Sigmoid colon (tissue), 7 donors: ENCODE measurements at places on chromosomes 6 and 20. TPM values are rescaled to one million over a fixed set of nuclear protein-coding genes. Genes with fewer than 3 reads are reported as not detected.

DNA sequence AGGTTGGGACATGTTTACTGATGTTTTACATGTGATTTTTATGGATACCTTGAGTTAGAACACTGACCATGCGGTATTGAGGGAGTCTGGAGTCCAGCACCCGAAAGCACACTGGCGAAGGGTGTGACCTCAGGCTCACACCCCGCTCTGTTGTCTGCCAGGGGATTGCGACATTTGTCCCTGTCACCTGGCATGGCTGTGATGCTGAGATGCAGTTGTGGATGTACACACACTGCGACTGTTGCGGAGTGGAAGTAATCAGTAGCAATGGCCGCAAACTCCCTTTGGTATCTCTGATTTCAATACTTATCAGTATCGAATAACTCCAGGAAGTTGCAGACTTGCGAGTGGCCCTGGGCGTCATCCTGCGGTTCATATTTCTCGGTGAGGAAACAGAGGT lies 43.2 kb downstream of the CDH4 start:
- DNase-seq, result no peak
- no peaks in the 10 kb centered on the region for H3K27me3 ChIP-seq
- H3K4me1 ChIP-seq, result no peaks in the 10 kb centered on the region

Gene KCNK5
- 7.5 TPM for total RNA-seq

Gene CPXM1
- 2.5 TPM for total RNA-seq

DNA sequence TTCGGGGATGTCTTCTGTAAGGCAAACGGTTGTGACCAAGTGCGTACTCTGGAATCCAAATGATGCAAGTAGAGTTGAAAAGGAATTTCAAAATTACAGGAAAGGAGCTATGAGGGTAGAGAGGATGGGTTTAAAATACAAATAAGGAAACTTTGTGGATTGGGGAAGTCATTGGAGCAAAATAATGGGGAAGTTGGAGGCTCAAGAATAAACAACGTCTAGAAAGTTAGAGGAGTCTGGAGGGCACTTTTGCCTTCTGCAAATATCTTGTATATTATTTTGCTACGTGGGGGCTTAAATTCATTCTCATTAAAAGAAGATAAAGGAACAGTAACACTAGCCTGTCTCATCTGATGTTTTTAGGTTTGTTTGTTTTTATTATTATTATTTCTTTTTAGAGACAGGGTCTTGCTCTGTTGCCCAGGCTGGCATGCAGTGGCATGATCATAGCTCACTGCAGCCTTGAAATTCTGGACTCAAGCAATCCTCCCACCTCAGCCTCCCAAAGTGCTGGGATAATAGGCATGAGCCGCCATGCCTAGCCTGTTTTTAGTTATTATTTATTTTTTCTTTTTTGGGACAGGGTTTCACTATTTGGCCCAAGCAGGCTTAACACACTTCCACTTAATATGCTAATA lies 55.0 kb upstream of the TNFAIP3 start:
- no peaks in the 10 kb centered on the region for H3K36me3 ChIP-seq
- no peaks in the 10 kb centered on the region for H3K27me3 ChIP-seq
- no peaks in the 10 kb centered on the region for H3K4me1 ChIP-seq
- peak overlapping the region; percentile 52 for H3K27ac ChIP-seq
- no peak overlapping the region for H3K4me3 ChIP-seq

DNA sequence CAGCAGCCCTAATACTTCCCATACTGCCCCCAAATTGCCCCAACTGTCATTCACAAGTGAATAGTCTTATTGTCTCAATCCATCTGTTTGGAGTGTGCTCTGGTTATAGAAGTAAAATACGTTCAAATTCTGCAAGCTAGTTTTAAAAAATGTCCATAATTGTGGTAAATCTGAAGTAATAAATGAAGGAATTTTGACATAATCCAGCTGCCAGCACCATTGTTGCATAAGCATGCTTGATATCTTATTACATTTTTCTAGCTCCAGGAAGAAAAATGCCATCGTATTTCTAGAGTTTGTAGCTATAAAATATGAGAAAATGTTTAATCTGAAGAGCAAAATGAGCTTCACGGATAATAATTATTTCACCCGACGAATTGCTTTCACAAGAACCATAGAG lies 664.7 kb downstream of the RFPL4B start:
- H3K27ac ChIP-seq, result peak overlapping the region; percentile 23
- DNase-seq, result no peak
- H3K4me1 ChIP-seq, result peaks cover 14% of the 10 kb centered on the region
- H3K4me3 ChIP-seq, result no peak overlapping the region
- no peaks in the 10 kb centered on the region for H3K36me3 ChIP-seq

DNA sequence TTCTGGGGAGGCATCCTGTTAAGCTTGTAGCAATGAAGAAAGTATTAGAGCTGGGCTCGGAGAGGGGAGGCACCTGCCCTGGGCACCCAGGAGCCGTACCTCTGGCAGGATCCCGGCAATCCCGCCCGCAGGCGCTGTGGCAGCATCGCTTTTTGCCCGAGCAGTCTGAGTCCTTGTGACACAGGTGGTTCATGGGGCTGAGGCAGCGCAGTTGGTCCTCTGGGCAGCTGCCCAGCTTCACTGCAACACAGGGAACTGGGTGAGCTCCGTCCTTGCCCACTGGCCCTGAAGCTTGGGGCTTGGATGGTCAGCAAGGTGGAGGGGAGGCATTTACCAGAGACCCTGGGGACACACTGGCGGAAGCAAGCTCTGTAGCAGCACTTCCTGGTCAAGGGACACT lies 4.7 kb downstream of the WFDC5 start:
- H3K4me1 ChIP-seq, result no peaks in the 10 kb centered on the region
- DNase-seq, result no peak
- H3K27ac ChIP-seq, result no peak overlapping the region
- H3K4me3 ChIP-seq, result no peak overlapping the region
- H3K36me3 ChIP-seq, result no peaks in the 10 kb centered on the region

Gene DEFB123
- total RNA-seq, result not detected

GRCh38 chr20:37384683-37385174 lies 38.8 kb downstream of the SRC start:
- H3K27ac ChIP-seq, result peak overlapping the region; percentile 69
- H3K36me3 ChIP-seq, result peaks cover 17% of the 10 kb centered on the region
- no peaks in the 10 kb centered on the region for H3K27me3 ChIP-seq
- peaks cover 23% of the 10 kb centered on the region for H3K4me1 ChIP-seq
- peak overlapping the region; percentile 54 for H3K4me3 ChIP-seq
- DNase-seq, result peak; percentile 84

DNA sequence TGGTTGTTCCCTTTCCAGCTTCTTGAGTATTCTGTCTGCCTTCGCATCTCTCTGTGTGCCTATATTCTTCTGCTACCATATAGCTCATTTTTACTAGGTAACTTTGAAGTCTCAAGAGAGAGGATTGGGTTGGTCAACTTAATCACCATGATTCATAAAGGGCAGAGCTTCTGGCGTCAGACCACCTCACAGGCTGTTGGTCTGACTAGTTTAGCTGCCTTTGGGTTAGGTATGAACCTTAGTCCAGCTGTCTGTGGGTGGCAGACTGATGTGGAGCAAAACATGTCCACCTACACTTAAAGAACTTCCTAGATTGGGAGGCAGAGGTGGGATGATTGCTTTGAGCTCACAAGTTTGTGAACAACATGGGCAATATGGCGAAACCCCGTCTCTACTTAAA lies 192.2 kb upstream of the SGK1 start:
- H3K27me3 ChIP-seq, result no peaks in the 10 kb centered on the region
- H3K27ac ChIP-seq, result no peak overlapping the region
- no peak for DNase-seq
- no peaks in the 10 kb centered on the region for H3K4me1 ChIP-seq
- no peak overlapping the region for H3K4me3 ChIP-seq
- no peaks in the 10 kb centered on the region for H3K36me3 ChIP-seq

Gene GRM1
- total RNA-seq, result not detected

- no peak for DNase-seq
- H3K27ac ChIP-seq, result no peak overlapping the region
- no peaks in the 10 kb centered on the region for H3K27me3 ChIP-seq
- no peaks in the 10 kb centered on the region for H3K4me1 ChIP-seq
- H3K36me3 ChIP-seq, result no peaks in the 10 kb centered on the region
These were observed 450.9 kb downstream of the GJA1 start for GRCh38 chr6:121886223-121886830.

GRCh38 chr6:118783931-118784550 lies 109.9 kb upstream of the ASF1A start:
- peak overlapping the region; percentile 48 for H3K27ac ChIP-seq
- no peaks in the 10 kb centered on the region for H3K27me3 ChIP-seq
- no peak for DNase-seq
- H3K4me3 ChIP-seq, result no peak overlapping the region
- peaks cover 26% of the 10 kb centered on the region for H3K4me1 ChIP-seq

Gene APOBEC2
- total RNA-seq, result 0.66 TPM

- H3K27ac ChIP-seq, result peak overlapping the region; percentile 92
- DNase-seq, result peak; percentile 60
- peaks cover 88% of the 10 kb centered on the region for H3K4me1 ChIP-seq
- H3K36me3 ChIP-seq, result peaks cover 14% of the 10 kb centered on the region
- H3K27me3 ChIP-seq, result no peaks in the 10 kb centered on the region
- no peak overlapping the region for H3K4me3 ChIP-seq
These were observed 90.3 kb downstream of the TCP11 start for GRCh38 chr6:35050757-35051330.
